ENCODE measurements at places on chromosomes 2 and 18. TPM values are rescaled to one million over a fixed set of nuclear protein-coding genes. Genes with fewer than 3 reads are reported as not detected.

The TRIP12 gene
- total RNA-seq, result 210 TPM

DNA sequence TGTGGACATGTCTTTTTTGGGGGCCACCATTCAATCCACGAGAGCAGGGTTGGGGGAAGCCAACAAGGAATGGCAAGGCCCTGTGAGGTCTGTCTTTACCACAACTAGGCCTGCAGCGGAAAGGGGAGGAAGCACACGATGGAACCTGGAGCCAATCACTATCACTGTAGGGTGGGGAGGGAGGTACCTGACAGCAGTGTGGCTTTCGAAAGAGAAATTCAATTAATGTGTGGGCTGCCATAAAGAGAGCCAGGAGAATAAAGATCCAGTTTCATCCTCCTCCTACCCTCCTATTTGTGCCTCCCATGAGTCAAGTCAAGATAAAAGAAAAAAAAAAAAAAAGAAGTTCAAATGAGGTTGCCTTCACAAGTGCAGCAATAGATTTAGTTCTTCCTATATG, 18.9 kb upstream of the RBMS1 start:
- DNase-seq, result no peak

The MYL12B gene
- 473 TPM for total RNA-seq

DNA sequence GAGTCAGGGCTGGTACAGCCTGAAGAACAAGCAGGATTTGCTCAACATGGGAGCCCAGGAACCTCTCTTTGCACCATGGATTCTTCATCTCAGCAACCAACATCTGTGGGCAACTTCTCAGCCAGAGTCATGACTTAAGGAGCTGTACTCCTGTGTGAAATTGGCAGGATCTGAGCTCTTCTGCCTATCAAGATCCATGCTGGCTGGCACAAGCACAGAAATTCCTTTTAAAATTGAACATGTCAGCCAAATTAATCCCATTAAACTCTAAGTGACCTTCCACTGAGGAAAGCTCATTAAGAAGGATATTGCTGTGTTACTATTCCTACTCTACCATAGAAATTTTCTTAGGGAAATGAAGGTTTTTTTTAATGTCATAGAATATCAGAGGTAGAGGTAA, 110.5 kb upstream of the SCG2 start:
- no peak for DNase-seq

The LRRTM4 gene
- not detected for total RNA-seq

DNA sequence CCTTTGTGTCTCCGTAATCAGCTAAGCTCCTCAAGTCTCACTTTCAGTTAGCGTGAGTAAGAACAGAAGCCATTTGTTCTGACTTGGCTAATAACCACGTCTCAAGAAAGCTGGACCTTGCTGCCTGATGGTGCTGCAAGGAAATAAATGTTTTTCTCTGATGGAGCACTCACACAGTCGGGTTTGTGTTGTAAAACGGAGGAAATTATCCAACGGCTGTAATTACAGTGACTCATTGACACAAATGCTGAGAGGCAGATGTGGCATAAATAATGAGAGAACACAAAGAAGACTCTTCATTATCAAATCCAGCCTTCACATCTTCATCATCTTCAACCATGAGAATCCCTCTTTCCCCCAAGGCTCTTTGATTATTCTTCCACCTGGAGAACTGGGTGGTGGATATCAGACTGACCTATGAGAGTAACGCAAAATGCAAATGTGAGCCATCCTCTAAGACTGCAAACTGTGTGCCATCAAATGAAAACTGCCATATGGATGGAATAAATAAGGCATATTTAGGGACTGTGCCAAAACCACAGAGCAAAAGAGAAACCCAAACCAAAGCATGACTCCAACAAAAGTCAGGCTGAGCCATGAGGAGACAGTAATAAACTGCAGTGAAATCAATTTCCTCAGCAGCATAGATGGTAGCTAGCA, 252.6 kb downstream of the RND3 start:
- peak; percentile 90 for DNase-seq

The RFX8 gene
- 2.6 TPM for total RNA-seq

The AFF3 gene
- 0.50 TPM for total RNA-seq

DNA sequence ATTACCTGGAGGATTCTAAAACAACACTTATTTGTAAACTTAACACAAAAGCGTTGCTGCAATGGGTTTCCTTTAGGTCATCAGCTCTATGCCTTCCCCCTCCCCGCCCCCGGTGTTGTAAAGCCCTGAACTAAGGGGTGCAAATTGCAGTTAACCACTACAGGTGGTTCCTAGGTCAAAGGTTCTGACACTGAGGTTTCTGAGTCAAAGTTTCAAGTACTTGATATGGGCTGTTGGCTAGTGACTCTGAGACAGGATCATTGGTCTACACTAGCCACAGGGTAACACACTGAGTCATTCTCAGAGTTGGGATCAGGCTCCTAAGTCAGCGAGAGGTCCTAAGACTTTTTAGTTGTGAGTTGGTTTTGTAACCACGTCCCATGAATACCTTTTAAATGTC, 15.4 kb downstream of the IL1B start:
- DNase-seq, result peak; percentile 15

GRCh38 chr2:76188334-76189008, 477.8 kb upstream of the GCFC2 start:
- DNase-seq, result no peak

GRCh38 chr2:52429171-52429570, 1338.4 kb upstream of the CHAC2 start:
- no peak for DNase-seq

DNA sequence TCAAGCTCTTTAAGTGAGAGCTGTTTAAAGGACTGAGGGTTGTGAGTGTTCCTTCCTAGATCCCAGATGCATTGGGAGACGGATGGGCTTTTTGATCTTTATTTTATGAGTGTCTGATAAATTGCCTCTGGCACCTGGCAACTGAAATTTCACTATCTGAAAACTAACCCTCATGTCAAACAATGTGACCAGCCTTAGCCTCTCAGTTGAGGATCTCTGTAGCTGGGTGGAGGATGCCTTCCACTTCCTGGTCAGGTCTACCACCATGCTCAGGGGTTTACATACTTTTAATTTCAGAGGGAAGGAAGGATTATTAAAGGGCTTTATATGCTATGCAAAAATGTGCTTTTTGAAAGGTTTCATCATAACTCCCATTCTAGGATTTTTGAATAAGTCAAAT, 70.5 kb upstream of the NT5C1B start:
- no peak for DNase-seq

The AFG3L2 gene
- total RNA-seq, result 38.5 TPM

DNA sequence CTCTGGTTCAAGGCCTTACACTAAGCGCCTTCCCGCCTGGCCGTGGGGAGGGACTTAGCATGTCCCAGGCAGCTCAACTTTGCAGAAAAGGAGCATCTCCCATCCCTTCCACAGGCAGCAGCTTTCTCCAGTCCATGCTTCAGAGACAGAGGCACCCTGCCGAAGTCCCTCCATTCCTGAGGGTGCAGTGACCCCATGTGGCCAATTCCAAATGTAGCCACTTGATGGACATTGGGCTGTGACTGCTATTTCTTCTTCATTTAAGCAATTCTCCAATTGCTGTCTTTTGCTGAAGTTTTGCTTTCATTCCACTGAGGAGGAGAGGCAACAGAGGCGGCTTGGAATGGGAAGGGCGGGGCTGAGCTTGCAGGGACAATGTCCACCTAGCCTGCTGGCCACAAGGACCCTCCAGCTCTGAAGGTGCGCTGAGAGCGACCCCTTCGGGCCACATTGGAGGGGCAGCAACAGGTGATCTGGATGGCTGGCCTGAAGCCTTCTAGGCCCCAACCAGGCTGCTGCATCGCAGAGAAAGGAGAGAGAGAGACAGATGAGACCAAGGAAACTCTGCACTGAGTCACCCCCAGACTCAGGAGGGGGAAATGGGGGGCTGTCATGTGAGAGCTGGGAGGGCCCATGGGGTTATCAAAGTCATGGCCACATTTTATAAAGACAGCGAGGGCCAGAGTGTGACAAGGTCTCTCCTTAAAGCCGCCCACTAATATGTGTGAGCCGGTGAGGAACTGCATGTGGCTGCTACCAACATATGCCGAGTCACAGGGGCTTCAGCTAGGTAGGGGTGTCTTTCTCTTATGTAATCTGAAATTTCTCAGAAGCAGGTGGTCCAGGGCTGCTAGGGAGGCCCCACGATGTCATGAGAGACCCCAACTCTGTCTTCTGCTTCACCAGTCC, 61.3 kb downstream of the LONRF2 start:
- peak; percentile 85 for DNase-seq

The SLC4A3 gene
- total RNA-seq, result 1.3 TPM

The ZNF892 gene
- total RNA-seq, result 7.3 TPM

- DNase-seq, result no peak
Measured at GRCh38 chr2:2938481-2938880, 439.1 kb downstream of the EIPR1 start.

The KCNJ13 gene
- total RNA-seq, result not detected

The ARPC2 gene
- 199 TPM for total RNA-seq

DNA sequence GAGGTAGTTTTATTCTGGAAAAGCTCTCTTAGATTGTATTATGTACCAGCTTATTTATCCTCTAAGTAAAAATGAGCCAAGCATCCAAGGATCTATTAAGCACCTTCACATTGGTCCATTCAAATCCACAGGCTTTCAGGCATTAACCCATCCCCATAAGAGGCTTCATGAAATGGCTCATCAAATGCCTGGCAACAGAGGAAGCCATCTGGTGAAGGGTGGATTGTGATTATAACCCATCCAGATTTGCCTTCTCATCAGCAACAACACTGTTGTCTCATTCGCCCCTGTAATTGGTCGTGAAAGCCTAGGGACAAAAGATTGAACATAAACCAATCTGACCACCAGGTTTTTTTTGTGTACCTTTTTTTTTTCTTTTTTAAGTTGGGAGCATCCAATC, 134.3 kb upstream of the TACR1 start:
- no peak for DNase-seq

- DNase-seq, result no peak
Measured at GRCh38 chr18:23963443-23964165, 51.0 kb upstream of the TTC39C start.

- peak; percentile 52 for DNase-seq
Measured at GRCh38 chr18:41324020-41324791, 630.8 kb upstream of the PIK3C3 start.
